Stomach (tissue), 19 donors: ENCODE measurements at places on chromosomes 2 and 18. TPM values are rescaled to one million over a fixed set of nuclear protein-coding genes. Genes with fewer than 3 reads are reported as not detected.

DNA sequence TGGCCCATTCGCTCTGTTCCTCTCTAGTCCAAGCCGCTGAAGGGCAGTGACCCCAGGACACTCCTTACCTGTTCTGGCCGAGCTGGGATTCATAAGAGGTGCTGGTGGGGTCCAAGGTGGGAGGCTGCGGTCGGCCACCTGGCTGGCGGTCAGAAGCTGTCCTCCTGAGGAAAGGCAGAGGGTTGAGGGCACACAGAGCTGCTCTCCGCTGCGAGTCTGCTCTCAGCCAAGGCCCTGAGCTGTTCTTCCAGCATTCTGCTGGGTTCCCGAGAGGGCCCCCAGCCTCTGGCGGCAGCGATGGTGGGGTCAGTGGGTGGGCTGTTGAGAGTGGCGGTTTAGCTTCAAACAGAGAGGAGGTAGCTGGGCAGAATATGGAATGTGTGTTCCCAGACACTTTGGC is 3.8 kb downstream of the PCARE start:
- no peaks in the 10 kb centered on the region for H3K4me1 ChIP-seq
- H3K27ac ChIP-seq, result no peak overlapping the region
- H3K27me3 ChIP-seq, result no peaks in the 10 kb centered on the region
- no peak for DNase-seq
- no peaks in the 10 kb centered on the region for H3K36me3 ChIP-seq

DNA sequence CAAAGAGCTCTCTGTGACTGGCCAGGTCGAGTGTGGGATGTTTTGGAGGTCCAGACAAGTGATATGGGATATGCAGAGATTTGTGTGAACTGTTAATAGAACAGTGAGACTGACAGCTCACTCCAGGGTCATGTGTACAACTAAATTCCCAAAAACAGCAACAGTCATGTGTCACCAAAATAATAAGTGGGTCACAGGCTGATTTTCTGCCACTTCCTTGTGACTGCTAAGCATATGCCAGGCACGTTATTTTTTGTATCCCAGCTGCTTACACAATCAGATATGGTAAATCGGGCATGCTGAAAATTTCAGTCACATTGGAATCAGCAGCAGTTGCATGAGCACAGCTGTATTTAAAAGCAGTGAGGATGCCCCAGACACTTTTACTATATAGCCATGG is 198.7 kb downstream of the PTGR3 start:
- H3K4me1 ChIP-seq, result no peaks in the 10 kb centered on the region
- no peak overlapping the region for H3K4me3 ChIP-seq
- no peak for DNase-seq
- no peak overlapping the region for H3K27ac ChIP-seq
- H3K27me3 ChIP-seq, result no peaks in the 10 kb centered on the region

GRCh38 chr2:222577341-222577740 is 78.6 kb downstream of the FARSB start:
- H3K36me3 ChIP-seq, result no peaks in the 10 kb centered on the region
- H3K4me1 ChIP-seq, result peaks cover 16% of the 10 kb centered on the region
- H3K27me3 ChIP-seq, result no peaks in the 10 kb centered on the region

GRCh38 chr2:54149638-54150441 is 34.4 kb downstream of the ACYP2 start:
- H3K36me3 ChIP-seq, result no peaks in the 10 kb centered on the region
- no peak for DNase-seq
- H3K27ac ChIP-seq, result no peak overlapping the region
- no peaks in the 10 kb centered on the region for H3K27me3 ChIP-seq

GRCh38 chr2:180474716-180475115 is 467.6 kb upstream of the CWC22 start:
- H3K27ac ChIP-seq, result no peak overlapping the region
- H3K4me1 ChIP-seq, result no peaks in the 10 kb centered on the region
- no peaks in the 10 kb centered on the region for H3K36me3 ChIP-seq
- no peaks in the 10 kb centered on the region for H3K27me3 ChIP-seq

DNA sequence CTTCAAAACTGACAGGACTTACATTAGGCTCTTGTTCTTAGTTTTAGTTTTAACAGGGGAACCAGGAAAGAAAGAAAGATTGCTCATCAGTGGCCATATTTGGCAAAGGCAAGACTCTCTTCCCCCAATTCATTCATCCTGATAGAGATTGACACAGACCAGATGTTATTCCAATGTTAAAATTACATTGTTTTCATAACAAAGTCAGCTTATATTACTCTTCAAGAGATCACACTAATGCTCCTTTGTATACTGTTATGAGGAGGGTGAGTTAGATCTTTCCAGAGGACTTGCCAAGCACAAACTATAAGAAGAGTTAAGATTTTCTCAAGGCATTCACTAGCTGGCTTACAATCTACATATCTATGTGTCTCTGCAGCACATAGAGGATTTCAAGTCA is 252.1 kb downstream of the SLC8A1 start:
- peaks cover 20% of the 10 kb centered on the region for H3K4me1 ChIP-seq
- H3K27me3 ChIP-seq, result no peaks in the 10 kb centered on the region
- H3K4me3 ChIP-seq, result no peak overlapping the region
- no peak overlapping the region for H3K27ac ChIP-seq
- H3K36me3 ChIP-seq, result no peaks in the 10 kb centered on the region
- DNase-seq, result no peak

DNA sequence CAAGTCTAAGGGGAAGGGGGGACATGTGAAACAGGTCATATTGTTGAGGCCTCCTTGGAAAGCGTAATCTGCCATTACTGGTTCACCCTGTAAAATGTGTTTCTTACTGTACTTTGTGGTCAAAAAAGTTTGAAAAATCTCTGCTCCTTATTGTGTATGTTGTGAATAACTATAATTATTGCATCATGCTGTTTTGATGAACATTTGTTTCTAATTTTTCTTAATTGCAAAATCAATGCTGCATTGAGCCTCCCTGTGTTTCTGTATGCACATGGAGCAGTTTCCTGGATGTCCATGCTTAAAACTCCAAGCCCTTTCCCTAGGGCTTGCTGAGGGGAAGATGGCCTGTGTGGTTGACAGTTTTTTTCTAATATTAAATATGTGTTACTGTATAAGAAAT is 158.6 kb downstream of the RNF144A start:
- DNase-seq, result no peak
- no peak overlapping the region for H3K4me3 ChIP-seq
- H3K4me1 ChIP-seq, result no peaks in the 10 kb centered on the region
- H3K27ac ChIP-seq, result no peak overlapping the region
- no peaks in the 10 kb centered on the region for H3K36me3 ChIP-seq
- no peaks in the 10 kb centered on the region for H3K27me3 ChIP-seq

DNA sequence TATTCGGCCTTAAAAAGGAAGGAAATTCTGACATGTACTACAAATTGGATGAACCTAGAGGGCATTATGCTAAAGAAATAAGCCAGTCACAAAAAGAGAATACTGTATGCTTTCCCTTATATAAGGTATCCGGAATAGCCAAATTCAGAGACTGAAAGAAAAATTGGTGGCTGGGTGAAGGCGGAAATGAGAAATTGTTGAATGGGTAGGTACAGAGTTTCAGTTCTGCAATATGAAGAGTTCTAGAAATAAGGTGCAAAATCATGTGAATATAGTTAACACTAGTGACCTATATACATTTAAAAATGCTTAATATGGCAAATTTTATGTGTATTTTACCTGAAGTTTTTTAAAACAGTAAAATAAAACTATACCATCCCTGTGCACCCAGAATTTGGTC is 43.1 kb downstream of the RMP24 start:
- H3K4me3 ChIP-seq, result no peak overlapping the region
- no peak for DNase-seq
- H3K4me1 ChIP-seq, result peaks cover 6% of the 10 kb centered on the region
- no peak overlapping the region for H3K27ac ChIP-seq

- H3K4me1 ChIP-seq, result peaks cover 33% of the 10 kb centered on the region
- H3K27ac ChIP-seq, result peak overlapping the region; percentile 92
- no peaks in the 10 kb centered on the region for H3K36me3 ChIP-seq
- H3K27me3 ChIP-seq, result no peaks in the 10 kb centered on the region
- DNase-seq, result peak; percentile 70
These were observed 550 bp downstream of the MFSD6 start for GRCh38 chr2:190408538-190409271.

GRCh38 chr2:127070221-127070620 is 36.7 kb downstream of the BIN1 start:
- DNase-seq, result no peak
- H3K4me1 ChIP-seq, result peaks cover 22% of the 10 kb centered on the region
- no peak overlapping the region for H3K27ac ChIP-seq
- H3K4me3 ChIP-seq, result no peak overlapping the region
- H3K36me3 ChIP-seq, result peaks cover 51% of the 10 kb centered on the region
- no peaks in the 10 kb centered on the region for H3K27me3 ChIP-seq

SAG gene
- total RNA-seq, result not detected

SLC23A3 gene
- total RNA-seq, result 4.1 TPM

CHRND gene
- total RNA-seq, result not detected

CAVIN2 gene
- 7.0 TPM for total RNA-seq

OR6B2 gene
- not detected for total RNA-seq
